ENCODE measurements at places on chromosomes 7 and 10.

DNA sequence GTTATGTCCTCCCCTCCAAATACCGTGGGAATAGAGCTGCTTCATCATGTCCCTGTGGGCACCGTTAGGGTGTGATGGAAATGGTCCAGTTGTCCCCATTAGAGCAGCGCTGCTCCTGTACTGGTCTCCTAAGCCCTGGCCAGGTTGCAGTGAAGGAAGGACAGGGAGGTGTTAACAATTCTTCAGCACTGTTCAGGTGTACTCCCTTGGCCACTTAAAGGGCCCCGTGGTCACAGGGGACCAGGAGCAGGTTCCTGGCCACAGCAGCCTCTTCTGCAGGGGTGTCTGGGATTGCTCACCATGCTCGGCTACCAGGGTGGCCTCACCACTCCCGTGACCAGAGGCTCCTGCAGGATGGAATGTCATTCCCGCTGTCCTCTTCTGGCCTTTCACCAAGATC lies 65.8 kb downstream of the MINDY4 start:
- no peak for DNase-seq

DNA sequence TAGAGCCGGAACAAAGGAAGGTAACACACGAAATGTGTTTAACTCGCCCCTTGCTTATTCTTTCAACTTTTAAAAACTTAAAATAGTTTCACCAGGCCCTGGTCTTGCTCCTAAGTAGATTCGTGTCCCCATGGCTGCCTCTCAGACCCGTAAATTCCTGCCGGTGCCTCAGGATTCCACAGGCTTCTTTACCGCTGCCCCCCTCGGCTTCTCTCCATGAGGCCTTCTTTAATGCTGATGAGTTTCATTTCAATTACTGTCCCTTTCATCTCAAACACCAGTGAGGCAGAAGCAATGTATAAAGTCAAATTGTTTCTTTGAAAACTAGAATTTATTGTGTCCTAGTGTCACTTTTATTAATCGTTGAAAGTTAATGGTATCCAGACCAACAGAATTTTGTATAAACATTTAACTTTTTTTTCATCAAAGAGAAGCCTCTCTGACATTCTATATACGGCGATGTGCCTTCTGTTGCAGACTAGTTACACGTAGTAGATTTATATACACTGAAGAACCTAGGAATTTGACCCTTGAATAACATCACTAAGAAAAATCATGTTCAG lies 225.2 kb downstream of the C7orf25 start:
- DNase-seq, result no peak

DNA sequence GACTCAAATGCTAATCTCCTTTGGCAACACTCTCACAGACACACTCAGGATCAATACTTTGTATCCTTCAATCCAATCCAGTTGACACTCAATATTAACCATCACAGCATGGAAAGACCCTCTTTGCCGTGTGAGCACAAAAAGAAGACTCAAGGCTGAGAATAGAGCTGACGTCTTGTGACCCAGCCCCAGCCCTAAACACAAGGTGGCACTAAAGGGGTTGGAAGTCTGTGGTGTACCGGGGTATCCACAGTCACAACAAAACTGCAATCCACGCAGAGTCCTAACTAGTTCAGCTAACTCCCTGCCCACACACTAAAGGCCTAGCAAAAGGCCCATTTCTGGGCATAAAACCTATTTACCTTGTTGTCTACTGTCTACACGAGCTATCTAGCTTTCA lies 200.1 kb downstream of the ACTR3B start:
- no peak for DNase-seq

- DNase-seq, result peak; percentile 44
Measured at GRCh38 chr10:99658622-99659030, 683 bp upstream of the ENTPD7 start.

GRCh38 chr7:155861480-155861868 lies 49.2 kb upstream of the SHH start:
- DNase-seq, result no peak

DNA sequence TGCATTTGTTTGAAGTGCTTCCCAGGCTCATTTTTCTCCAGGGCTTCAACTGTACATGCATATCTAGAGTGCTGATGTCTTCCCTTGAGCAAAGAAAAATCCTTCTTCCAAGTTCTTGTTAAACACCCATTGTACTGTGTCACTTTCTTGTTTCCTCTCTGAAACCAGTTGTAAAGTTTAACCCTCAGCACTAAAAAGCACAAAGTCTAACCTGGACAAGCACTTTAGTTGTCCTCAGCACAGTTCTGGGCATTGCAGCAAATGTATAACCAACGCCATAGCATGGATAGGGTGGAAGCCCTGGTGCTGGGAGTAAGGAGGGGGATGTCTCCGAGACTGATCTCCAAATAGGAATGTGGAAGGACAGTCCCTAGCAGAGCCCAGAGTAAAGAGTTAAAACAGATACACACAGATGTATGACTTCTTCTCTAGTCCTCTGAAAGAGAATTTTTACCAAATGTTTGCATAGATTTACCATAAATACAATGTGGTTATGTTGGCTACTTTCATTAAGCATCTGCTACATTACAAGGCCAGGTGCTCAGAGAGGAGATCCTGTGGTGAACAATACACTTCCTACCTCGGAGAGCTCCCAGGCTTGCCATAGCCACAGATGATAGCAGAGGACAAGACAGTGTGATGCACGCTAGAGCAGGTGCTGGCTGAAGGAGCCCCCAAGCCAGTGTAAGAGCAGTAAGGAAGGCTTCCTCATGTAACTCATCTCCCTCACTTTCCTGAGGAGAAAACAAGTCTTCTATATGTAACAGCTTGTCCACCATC lies 57.0 kb downstream of the DNAJC12 start:
- no peak for DNase-seq

- DNase-seq, result no peak
Measured at GRCh38 chr7:3987426-3987927, 686.4 kb downstream of the SDK1 start.

GRCh38 chr10:88553116-88553752 lies 29.9 kb downstream of the RNLS start:
- DNase-seq, result peak; percentile 51
